H1 (cell line): ENCODE measurements at places on chromosomes 1 and 21. TPM values are rescaled to one million over a fixed set of nuclear protein-coding genes. Genes with fewer than 3 reads are reported as not detected.
A peak's percentile ranks its signal among the peaks of the same experiment; 100 is the strongest.

The LY9 gene
- total RNA-seq = not detected in 2 replicates

The HTR6 gene
- total RNA-seq = 0.69 and 0.76 TPM in 2 replicates

The CHIA gene
- not detected in 2 replicates for total RNA-seq

The APOBEC4 gene
- total RNA-seq = not detected in 2 replicates

The PDC gene
- total RNA-seq = not detected in 2 replicates

The RAP1GAP gene
- total RNA-seq = 7.8 and 8.4 TPM in 2 replicates

The CAPZA1 gene
- total RNA-seq = 107 and 114 TPM in 2 replicates

DNA sequence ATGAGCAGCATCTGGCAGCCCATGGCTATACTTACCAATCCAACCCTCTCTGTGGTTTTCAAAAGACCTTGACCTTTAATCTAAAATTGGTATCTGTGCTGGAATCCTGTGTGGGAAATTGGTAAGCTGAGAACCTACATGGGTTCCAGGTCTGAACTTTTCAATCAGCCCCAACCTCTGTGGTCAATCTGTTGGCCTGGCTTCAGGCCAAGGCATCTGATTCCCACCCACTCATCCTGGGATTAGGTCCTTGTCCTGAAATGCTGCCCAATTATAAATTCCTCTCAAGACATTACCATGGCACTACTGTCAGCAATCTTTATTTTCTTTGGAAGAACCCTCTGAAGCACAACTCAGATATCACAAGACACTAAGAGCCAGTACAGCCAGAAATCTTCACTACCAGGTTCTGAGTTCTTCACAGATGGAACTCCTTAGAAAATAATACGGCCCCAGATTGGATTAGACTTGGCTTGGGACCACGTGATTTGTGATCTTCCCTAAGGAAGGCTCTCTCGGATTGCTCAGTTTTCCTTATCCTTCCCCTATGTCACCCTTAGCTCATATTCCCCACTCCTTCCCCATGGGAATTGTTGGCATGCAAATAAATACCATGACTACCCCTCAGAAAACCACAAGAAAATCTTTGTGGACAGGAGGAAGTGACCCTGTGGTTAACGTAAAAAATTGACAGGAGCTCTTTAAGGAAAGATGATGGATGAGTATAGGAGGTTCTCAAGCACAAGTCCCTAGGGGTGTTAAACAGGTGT, 207.9 kb upstream of the ST6GALNAC5 start:
- no peak for DNase-seq

- no peak for DNase-seq
These were observed 8.0 kb downstream of the RCSD1 start for GRCh38 chr1:167638064-167638463.

DNA sequence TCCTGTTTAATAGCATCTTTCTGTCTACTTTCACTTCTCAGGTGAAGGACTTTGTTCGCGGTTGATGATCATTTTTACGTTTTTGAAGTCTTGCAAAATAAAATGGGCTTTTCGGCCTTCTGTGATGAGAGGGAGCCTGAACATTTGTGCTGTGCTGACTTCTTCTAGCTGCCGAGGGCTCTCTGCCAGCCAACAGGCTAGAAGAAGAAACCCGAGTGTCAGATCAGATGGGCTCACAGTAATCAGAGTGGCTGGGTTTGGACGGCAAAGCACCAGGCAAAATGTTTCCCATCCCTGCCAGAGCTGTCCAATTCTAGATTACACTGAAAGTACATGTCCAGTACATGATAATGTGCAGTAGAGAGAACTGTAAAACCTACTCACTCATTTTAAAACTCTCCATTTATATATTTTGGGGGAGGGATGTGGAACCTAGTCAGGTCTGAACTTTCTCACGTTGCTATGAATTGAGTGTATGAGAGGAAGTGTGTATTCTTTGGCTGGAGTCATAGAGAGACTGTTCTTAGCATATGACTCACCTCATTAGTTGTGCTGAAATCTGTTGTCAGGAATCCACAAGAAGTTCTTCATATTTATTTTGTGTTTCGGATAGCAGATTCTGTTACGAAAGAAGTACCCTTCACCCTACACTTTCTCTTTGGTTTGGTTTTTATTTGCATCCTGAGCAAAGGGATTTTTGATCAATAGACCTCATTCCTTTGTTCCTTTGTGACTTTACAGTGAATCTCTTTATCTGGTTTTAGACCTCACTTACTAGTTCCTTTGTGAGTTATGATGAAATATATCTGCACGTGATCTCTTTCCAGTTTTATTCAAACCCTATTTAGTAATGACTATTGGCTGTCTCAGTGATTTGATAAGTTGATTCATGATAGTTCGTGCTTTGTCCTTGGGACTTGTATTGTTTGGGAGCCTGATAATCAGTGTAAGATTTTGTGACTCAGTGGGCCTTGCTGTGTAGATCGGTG, 4.8 kb downstream of the ATP1A1 start:
- no peak for DNase-seq

GRCh38 chr1:90370686-90371447, 346.2 kb downstream of the BARHL2 start:
- no peak for DNase-seq

DNA sequence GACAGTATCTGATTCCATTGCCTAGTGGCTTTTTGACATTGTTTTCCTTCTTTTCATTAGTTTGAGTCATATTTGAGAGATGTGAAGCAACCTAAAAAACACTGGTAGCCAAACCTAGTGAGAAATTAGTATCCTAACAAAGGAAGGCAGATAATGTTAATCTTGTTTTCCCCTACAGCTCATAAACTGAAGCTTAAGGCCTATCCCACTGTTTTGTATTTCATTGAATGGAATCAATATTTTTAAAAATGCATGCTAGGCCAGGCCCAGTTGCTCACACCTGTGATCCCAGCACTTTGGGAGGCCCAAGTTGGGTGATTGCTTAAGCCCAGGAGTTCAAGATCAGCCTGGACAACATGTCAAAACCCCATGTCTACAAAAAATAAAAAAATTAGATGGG, 1.2 kb downstream of the CR1L start:
- DNase-seq = no peak

GRCh38 chr1:184075055-184076029, 23.8 kb downstream of the TSEN15 start:
- no peak for DNase-seq

DNA sequence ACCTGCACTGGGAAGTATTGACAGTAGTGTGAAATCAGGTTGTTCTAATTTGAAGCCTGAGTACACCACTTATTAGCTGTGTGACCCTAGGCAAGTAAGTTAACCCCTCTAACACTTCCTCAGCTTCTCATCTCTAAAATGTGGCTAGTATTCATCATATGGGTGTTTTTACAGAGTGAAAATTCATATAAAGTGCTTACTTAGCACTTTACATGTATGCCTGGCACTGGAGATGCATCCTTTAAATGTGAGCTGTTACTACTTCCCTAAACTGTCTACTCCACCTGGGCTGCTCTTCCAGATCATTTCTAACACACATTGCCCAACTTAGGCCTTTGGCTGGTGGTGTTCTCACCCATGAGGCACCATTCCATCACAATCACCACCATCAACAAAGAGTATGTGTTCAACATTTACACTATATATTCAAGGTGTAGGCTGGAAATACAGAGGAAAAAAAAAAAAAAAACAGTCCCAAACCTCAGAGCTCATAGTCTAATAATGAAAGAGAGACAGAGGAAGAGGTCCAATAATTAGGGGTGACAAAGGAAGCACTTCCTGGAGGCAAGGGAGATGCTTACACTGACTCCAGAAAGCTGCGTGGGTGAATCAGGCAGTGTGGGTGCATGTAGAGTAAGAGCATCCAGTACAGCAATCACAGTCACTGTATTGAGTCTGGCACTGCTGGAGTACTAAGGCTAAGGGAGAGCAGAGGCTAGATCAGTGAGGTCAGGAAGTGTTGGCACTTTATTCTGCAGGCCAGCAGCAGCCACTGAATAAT, 3.6 kb downstream of the STX6 start:
- DNase-seq = no peak

GRCh38 chr1:218436997-218437396, 91.9 kb downstream of the TGFB2 start:
- no peak for DNase-seq

GRCh38 chr21:33206771-33207281, 22.9 kb upstream of the IFNAR2 start:
- DNase-seq = no peak

GRCh38 chr21:16258844-16259611, 529.2 kb downstream of the USP25 start:
- DNase-seq = no peak

- DNase-seq = no peak
These were observed 30.2 kb upstream of the VPS26C start for GRCh38 chr21:37297364-37297763.

GRCh38 chr1:78687914-78688313, 38.3 kb downstream of the IFI44 start:
- DNase-seq = no peak

DNA sequence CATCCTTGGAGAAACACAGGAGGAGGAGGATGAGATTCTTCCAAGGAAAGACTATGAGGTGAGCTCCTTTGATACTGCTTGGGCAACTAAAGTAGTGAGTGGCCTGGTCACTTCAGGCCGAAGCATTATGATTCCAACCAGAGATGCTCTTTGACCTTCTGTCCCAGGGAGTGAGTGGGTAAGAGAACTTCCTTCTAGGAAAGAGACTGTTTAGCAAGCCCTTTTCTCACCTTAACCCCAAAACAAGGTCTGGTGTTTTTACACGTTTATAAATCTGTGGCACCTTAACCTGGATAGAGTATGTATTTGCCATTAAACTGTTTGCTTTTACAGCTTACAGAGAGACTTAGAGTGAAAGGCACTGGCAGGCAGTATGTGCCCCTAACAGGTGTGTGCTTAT, 1.1 kb downstream of the CLCN6 start:
- no peak for DNase-seq

GRCh38 chr1:226993814-226994585, 53.9 kb downstream of the COQ8A start:
- DNase-seq = peak; percentile 47

DNA sequence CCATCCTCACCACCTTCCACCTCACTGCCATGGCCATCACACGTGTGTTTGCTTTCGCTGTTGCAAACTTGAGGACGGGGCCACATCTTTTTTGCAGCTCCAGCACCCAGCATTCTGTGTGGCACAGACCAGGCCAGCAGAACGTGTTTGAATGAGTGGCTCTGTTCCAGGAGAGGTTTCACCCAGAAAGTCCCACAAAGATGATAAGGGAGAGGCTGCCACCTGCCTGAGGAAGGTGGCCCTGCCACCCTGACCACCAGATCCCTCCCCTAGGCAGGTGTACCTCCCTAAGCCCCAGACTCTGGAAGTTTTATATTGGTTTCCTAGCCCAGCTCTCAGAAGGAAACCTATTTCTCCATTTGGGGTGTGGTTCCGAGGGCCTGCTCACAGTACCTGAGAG, 252.1 kb downstream of the KAZN start:
- DNase-seq = no peak

DNA sequence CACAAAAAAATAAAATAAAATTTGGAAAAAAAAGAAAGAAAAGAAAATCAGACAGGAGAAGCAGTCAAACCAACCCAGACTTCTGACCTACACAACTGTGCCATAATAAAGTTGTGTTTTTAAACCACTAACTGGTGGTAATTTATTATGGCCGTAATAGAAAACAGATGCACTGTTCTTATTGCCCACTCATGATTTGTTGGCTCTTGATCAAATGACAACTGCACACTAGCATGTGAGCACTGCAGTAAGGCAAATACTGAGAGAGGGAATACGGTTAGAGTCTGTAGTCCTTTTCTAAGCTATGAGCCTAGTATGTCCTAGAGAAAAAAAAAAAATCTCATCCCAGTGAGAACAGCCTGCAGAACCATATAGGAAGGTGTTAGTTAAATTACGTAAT, 61.2 kb upstream of the TNR start:
- no peak for DNase-seq

DNA sequence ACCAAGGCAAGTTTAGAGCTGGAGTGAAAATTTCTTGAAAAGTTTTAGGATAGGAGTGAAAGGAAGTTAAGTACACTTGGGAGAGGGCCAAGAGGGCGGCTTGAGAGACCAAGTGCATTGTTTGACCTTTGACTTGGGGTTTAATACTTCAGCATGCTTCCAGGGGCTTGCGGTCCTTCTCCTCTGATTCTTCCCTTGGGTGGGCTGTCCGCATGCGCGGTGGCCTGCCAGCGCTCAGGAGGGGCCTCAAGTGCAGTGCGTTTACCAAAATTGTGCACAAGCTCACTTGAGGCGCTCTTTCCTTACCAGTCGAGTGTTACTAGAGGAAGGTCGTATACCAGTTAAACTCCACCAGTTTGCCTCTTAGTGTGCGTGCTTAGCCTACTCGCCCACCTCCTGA, 91.3 kb upstream of the LYST start:
- no peak for DNase-seq

GRCh38 chr1:87333692-87334347, 5.1 kb downstream of the LMO4 start:
- DNase-seq = no peak

- no peak for DNase-seq
These were observed 213.1 kb upstream of the CAMK1G start for GRCh38 chr1:209370241-209370995.

- no peak for DNase-seq
These were observed 19.4 kb downstream of the PDE4B start for GRCh38 chr1:65812065-65812464.

DNA sequence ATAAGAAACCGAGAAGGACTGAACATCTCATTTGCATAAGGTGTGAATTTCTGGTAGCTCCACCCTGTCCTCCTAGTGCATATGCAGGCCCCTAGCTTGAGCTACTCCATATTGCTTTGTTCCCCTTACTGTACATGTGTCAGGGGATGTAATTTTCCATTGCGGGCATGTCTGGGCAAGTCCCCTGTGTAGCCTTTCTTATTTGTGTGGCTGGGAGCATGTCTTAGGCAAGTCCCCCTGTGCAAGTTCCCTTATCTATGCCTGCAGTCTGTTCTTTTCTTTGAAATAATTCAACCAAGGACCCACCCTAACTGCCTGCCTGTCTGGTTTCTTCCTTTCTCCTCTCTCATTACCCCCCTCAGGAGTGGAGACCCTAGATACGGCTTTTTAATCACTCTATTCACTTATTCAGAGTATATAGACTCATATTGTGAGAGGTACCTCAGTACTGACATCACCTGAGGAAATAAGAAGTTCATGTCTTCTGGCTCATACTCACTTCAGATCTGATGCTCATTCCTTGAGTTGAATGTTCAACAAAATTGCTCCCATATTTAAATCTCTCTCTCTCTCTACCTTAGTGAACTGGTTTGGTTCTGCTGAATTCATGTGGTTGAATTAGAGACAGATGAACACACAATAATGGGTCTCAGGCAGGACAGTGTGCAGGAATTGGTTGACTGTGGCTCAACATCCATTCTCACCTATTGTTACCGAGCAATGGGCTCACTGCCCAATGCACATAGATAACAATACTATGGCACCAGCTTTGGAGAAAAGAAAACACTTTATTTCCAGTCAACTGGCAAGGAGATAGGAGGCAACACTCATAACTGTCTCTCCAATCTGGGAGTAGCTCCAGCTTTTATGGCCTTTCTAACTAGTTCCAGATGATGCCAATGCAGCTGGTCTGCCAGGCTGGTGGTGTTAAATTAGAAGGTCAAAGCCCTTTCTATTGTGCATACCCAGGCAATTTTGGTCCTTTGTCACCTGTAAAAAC, 27.9 kb upstream of the NPL start:
- DNase-seq = no peak

DNA sequence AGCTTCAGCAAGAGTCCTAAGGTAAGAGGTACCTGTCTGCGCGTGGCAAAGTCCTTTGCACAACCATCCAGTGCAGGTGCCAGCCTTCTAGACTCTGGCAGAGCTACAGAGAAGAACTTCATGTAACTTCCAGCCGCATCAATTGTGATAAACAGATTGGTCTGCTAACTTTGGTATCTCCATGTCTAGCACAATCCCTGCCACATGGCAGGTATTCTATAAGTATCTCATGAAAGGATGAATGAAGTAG, 29.8 kb downstream of the CD48 start:
- DNase-seq = no peak
